Hindlimb muscle (tissue), 1 donor: ENCODE measurements at places on chromosomes 2 and 18. TPM values are rescaled to one million over a fixed set of nuclear protein-coding genes. Genes with fewer than 3 reads are reported as not detected.
A peak's percentile ranks its signal among the peaks of the same experiment; 100 is the strongest.

DNA sequence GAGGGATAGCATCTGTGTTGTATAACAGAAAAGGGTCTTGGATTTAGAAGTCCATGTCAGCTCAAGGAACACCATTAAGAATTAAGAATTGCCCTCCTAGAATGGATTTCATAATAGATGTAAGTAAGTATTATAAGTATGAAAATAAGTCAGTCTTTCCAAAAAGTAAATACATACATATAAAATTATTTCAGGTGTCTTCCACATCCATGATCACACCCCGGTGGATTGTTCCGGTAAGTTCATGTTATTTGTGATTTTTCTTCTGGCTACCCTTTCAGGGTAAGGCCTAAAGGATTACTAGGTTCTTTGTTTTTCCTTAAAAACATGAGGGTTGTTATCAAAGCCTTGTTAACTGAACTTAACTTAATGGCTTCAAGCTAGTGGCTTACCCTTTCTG, 55.9 kb downstream of the TMEM185B start:
- no peak for DNase-seq

- DNase-seq = no peak
These were observed 70.1 kb downstream of the NABP1 start for GRCh38 chr2:191748059-191748461.

DNA sequence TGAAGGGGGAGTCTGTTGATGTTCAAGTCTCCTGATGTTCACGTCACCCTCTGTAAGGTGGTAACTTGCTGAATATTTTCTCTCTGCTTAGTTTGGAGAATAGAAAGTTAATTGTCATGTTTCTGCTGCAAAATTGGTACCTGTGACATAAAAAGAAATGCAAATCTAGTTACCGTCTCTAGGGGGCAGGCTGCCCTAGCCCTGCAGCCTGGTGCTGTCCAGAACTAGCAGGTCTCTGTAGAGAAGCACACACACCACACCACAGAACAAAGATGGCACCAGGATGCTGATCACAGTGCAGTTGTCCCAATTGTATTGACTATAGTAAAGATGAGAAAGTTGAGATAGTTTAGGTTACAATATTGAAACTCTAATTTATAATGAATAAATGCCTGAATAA, 47.0 kb downstream of the SLC9A4 start:
- DNase-seq = peak; percentile 11

DNA sequence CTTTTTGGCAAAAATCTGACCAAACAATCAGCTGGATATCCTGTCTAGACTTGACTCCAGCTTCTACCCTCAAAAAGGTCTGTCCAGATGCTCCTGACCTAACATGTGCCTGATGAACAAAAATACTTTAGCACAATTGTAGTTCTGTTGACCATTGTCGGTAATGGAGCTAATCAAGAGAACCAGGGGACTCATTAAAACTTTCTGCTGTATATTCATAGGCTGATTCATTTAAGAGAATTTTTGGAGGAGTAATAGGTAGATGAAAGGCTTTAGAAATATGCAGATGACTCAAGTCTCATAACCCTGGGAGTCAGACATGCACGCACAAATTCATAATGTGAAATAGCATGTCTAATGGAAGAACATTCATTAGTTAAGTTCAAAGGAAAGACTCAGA, 514.2 kb downstream of the TXNL1 start:
- no peak for DNase-seq

DNA sequence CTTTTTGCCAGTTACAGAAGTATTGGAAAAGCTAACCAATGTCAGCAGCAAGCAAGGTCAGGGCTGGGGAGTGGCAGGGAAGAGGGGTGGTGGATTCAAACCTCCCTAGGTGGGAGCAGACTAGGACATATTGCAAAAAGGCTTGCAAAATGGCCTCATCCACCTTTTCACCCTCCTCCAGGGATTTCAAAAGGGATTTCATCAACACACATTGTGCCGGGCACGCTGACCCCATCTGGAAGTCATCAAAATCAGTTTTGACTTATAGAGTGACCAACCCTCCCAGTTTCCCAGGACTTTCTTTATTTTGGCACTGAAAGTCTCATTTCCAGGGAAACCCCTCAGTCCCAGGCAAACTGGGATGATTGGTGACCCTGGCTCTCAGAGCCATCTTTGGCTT, 94.7 kb downstream of the BIN1 start:
- no peak for DNase-seq

DNA sequence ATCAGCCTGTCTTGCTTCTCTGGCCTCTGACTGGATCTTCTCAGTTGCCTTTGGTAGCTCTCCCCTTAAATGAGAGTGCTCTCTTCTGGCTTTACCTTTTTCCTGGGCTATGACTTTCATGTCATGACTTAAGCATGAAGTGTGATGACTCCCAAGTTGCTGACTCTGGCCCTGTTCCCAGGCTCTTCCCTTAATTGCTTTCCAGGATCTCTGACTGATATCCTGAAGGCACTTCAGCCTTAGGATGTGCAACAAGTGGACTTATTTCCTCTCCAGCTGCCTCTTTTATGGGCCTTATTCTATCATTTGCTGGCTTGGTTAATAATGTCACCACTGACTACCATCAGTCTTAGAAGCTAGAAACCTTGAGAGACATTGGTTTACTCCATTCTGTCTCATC, 17.4 kb downstream of the SEMA4F start:
- no peak for DNase-seq

DNA sequence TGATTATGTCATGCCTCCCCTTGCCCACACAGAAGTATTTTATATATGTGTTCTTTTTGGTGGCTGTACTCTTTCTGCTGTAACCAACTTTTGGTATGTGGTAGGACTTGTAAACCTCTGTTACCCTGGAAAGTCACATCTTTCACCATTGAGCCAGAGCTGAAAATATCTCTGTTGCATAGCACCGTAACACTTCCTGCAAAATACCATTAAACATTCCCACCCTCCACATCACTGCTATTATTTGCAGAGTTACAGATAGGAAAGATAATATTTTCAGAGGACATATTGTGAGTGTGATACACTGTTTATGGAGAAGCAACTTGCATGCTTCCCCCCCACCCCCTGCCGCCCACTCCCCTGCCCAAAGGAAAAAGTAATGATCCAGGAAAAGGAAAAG, 44.8 kb downstream of the CAB39 start:
- DNase-seq = no peak

DNA sequence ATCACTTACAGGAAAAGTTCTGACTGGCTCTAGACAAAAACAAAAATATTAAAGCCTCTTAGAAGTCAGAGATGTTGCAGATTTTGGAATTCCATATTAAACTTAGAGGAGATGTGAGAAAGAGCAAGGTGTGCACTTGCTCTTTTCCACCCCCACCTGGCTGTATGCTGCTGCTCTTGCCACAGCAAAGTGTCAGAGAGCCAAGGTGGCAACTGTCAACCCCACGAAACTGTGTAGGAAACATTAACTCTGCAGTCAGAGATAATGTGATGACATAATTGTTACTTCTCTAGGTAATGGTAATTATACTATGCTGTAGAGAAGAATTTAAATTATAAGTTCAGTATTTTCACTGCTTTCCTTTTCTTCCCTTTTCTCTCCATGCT, 25.4 kb downstream of the CD8A start:
- DNase-seq = no peak

DNA sequence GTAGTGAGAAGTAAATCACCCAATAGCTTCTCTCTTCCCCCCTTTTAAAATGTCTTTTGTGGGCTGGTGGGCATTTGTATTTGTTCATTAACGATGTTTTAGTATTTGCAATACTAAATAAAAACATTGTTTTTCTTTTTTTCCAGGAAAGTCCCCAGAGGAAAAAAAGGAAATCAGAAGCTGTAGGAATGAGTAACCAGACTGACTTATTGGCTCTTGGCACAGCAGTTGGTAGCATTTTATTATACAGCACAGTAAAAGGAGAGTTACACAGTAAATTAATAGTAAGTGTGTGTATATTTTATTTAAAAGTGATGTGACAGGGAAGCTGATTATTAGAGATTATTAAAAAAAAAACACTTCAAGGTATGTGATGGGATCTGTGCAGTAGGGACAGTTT, 7.4 kb downstream of the WDR43 start:
- DNase-seq = no peak

DNA sequence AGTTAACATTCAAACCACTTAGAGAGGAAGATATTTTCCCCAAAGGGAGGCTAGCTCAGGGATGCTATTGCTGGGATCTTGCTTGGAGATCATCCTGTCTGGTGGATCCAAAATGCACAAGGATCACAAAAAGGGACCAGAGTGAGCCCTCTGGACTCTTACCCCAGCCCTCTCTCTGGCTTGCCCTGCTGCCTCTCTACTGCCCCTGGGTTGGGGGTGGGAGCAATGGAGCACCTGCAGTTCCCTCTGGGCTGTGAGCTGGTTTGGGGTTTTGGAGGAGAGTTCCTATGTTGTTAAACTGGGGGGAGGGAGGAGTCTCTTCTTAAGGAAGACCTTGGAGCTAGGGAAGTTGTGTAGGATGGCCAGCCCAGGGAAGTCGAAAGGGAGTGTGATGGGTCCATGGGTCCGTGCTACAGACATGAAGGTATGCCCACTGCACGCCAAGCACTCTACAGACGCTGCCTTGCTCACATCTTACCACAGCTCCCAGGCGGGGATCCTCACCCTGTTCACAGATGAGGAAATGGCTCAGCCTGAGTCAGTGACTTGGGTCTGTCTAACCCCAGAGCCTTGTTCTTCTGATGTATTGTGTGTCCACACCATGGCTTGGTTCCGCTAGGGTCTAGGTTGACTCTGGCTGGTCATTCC, 3.8 kb downstream of the LBH start:
- DNase-seq = no peak

- DNase-seq = no peak
These were observed 85.3 kb upstream of the TWSG1 start for GRCh38 chr18:9249254-9249653.

DNA sequence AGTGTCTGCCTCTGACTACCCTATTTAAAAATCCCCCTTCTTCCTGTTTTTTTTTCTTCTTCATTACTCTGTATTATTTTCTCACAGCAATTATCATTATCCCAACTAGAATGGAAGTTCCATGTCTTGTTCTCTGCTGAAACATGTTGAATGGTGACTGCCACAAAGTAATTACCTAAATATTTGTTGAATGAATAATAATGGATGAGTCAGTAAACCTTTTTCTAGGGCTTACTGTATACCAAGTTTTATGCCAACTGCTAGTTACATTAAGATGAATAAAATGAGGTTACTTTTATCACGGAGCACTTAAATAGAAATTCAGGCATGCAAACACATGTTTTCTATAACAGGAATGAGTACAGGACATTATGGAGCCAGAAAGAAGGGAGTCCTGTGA, 490.6 kb downstream of the THSD7B start:
- no peak for DNase-seq

DNA sequence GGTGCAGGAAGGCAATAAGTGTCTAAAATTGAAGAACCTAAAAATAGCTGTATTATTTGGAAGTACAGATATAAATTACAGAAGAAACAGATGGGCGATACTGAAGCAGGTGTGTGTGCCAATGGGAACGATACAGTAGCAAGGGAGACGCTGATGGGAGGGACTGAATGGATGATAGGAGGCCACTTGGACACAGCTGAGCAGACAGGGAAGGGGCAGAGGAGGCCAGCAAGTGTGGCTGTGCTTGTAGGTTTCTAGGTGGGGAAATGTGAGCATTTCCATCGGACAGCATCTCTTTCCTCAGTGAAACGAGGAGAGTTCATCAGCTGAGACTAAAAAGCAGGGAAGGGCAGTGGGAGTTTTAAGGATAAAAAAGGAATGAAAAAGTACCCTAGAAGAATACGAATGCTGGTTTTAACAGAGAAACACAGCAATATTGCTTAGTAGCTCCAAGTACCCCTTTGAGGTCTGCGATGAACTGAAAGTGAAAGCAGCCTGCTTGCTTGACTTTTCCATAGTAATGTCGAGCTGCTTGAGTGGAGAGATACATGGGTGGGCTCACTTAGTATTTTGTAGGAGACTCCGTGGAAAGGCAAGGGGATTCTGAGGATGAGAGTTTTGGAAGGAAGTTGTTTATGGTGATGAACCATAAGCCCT, 91.7 kb upstream of the EPC2 start:
- no peak for DNase-seq

The HTR2B gene
- polyA plus RNA-seq = 0.35 TPM

- DNase-seq = no peak
These were observed 5.8 kb upstream of the GBX2 start for GRCh38 chr2:236173729-236174607.

GRCh38 chr2:113091231-113091896, 23.6 kb downstream of the IL1F10 start:
- no peak for DNase-seq

The SULT1C4 gene
- polyA plus RNA-seq = 17.3 TPM

The UGT1A8 gene
- polyA plus RNA-seq = not detected

GRCh38 chr18:62328586-62329525, 3.7 kb downstream of the TNFRSF11A start:
- no peak for DNase-seq
